ENCODE measurements at places on chromosomes 13 and 19. TPM values are rescaled to one million over a fixed set of nuclear protein-coding genes. Genes with fewer than 3 reads are reported as not detected.

Gene PPM1N
- 1.4 TPM for total RNA-seq

Gene PSG3
- total RNA-seq = not detected

Gene C5AR1
- 34.8 TPM for total RNA-seq

Gene FFAR3
- not detected for total RNA-seq

Gene ZNF583
- total RNA-seq = 9.0 TPM

Gene MBD3L1
- total RNA-seq = not detected

Gene LATS2
- total RNA-seq = 23.9 TPM

Gene KLK3
- total RNA-seq = 0.31 TPM

Gene CCDC70
- not detected for total RNA-seq

Gene HSH2D
- total RNA-seq = 0.87 TPM

Gene SCEL
- not detected for total RNA-seq

Gene ICAM4
- total RNA-seq = not detected

Gene ZNF729
- total RNA-seq = under 0.01 TPM

Gene PODNL1
- not detected for total RNA-seq

Gene ICAM1
- total RNA-seq = 2.2 TPM

Gene ZNF763
- total RNA-seq = 6.2 TPM

Gene TMEM59L
- total RNA-seq = 4.1 TPM

Gene SIGLEC14
- total RNA-seq = 8.7 TPM

Gene ERICH6B
- not detected for total RNA-seq

Gene CACNG8
- under 0.01 TPM for total RNA-seq

Gene GJA3
- total RNA-seq = not detected
